ENCODE measurements at places on chromosomes 1 and 21. TPM values are rescaled to one million over a fixed set of nuclear protein-coding genes. Genes with fewer than 3 reads are reported as not detected.

- H3K4me1 ChIP-seq, result no peaks in the 10 kb centered on the region
- H3K36me3 ChIP-seq, result no peaks in the 10 kb centered on the region
- H3K27me3 ChIP-seq, result no peaks in the 10 kb centered on the region
- H3K27ac ChIP-seq, result no peak overlapping the region
Observed at GRCh38 chr1:40306296-40306695, 10.8 kb downstream of the COL9A2 start.

GRCh38 chr1:7770997-7771822, at the start of gene VAMP3:
Gene VAMP3, plus strand, starts transcription at chr1:7771296. Its CDS starts 88 bp downstream, at chr1:7771384.
- H3K4me1 ChIP-seq, result peaks cover 32% of the 10 kb centered on the region
- peak; percentile 87 for DNase-seq
- H3K27me3 ChIP-seq, result peaks cover 28% of the 10 kb centered on the region
- peak within 1 kb of the TSS; percentile 89 for H3K27ac ChIP-seq
- H3K36me3 ChIP-seq, result peaks cover 20% of the 10 kb centered on the region
- H3K4me3 ChIP-seq, result peak within 1 kb of the TSS; percentile 81

DNA sequence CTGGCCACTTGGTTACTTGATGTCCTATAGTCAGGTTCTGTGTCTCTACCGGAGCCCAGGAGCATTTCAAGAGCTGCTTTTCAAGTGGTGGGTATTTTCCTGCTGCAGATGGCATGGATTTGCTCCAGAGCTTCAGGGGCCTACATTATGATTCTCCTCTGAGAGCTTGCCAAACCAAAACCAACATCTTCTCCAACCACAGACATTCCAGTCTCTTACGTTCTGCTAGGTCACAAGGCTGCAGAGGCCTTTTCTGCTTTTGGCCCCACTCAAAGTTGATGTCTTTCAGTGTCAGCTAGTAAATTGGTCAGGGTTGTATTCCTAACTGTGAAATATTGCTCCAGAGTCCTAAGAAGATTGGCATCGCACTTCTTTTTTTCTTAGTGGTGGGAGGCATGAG, 14.7 kb upstream of the AQP10 start:
- no peaks in the 10 kb centered on the region for H3K36me3 ChIP-seq
- peaks cover 13% of the 10 kb centered on the region for H3K4me1 ChIP-seq
- H3K27ac ChIP-seq, result no peak overlapping the region
- no peaks in the 10 kb centered on the region for H3K27me3 ChIP-seq
- H3K4me3 ChIP-seq, result no peak overlapping the region

Gene VWA1
- total RNA-seq, result 0.10 TPM

DNA sequence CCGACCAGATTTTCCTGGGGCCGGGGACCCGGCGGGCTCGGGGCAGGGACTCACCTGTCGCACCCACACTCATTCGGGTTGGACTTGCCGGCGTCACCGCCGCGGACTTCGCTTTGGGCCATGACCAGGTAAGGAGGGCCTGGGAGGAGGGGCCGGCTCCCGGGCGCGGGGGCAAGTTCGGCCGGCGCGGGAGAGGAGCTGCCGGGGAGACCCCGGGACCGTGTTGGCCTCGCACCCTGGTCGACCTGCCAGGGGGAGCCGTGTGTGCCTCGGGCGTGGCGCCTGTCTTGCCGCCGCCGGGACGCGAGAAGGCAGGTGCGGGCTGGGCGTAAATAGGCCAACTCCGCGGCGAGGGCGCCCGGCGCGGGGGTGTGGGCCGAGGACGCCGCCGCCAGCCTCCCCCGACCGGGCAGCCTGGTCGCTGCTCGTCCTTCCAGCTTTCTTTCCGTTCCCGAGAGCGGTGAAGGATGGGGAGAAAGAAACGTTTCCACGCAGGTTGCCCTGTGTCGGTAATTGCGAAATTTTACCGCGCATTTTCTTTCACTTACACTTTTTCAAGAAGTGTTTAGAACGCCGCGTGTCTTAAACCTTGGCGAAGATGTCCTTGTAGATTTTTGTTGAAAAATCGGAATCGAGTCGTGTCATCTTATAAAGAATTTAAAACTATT, 558 bp downstream of the USP1 start:
- H3K36me3 ChIP-seq, result peaks cover 43% of the 10 kb centered on the region
- H3K4me3 ChIP-seq, result peak overlapping the region; percentile 91
- peak overlapping the region; percentile 99 for H3K27ac ChIP-seq
- no peak for DNase-seq
- peaks cover 42% of the 10 kb centered on the region for H3K4me1 ChIP-seq

- H3K4me3 ChIP-seq, result no peak overlapping the region
- H3K36me3 ChIP-seq, result no peaks in the 10 kb centered on the region
- H3K27ac ChIP-seq, result no peak overlapping the region
- no peak for DNase-seq
Observed at GRCh38 chr1:55635856-55636255, 420.7 kb upstream of the USP24 start.

Measured in activated CD4-positive, alpha-beta T cell treated with anti-CD3 and anti-CD28 coated beads, Interleukin-2, amount 10 ng/mL, durations not matched to agents 7 days and 5 days (primary cell).